ENCODE measurements at places on chromosomes 5 and 9.

DNA sequence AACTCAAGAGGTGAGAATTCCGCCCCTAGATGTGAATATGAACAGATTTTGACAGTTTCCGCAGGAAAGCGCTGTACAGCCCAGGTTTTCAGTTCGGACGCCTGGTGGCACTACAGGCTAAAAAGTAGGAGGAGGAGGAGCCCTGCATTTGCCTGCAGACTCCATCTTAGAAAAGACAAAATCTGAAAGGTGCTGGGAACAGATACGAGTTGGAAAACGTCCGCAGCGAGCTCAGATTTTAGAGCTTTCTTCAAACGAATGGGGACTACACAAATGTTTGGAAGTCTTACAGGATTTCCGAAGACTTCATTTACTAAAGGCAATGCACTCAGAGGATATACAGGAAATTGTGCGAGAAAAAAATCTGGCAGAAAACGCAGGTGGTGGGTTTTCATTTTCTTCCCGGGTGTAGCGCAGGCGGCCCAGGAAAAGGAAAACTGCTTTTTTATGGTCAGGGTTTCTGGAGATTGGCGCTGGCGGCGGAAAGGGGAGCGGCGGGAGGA lies 9.9 kb upstream of the PCDHB2 start:
- no peak for DNase-seq

GRCh38 chr9:72326641-72327040 lies 38.4 kb downstream of the ZFAND5 start:
- DNase-seq = no peak

- DNase-seq = no peak
Observed at GRCh38 chr9:83011611-83012010, 51.3 kb downstream of the RASEF start.

DNA sequence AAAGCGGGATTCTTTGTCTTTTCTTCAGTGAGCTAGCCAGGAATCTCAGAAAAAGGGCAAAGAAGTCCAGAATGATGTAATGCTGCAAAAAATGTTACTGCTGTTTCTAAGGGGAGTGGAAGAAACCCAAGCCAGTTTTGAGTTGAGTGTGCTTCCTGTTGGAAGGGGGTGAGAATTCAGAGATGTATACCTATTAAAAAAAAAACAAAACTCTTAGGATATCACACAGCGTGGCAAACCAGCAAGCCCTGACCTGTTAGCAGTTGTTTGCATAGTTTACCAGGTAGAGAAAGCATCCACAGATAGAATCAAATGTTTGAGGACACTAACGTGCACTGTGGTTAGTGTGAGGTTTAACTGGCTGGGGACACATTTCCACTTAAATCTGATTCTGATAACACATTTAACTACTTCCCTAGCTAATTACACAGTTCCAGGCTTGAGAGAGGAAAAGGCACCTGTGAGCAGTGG lies 11.4 kb downstream of the BASP1 start:
- DNase-seq = peak; percentile 55

DNA sequence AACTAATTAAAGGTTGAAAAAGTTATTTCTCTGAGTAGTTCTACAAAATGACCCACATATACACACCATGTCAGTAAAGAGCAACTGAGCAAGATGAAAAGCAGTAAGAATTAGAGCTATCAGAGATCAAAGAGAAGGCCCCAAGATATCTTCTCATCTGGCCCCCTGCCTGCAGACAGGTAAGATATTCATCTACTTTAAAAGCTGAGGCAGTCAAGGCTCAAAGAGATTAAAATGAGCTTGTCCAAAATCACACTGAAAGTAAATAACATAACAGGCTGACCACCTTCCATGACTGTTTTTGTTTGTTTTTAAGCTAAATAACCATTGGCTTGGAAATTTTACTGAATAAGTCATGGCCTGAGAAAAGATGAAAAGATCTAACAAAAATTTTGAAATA lies 266.2 kb downstream of the FBXL17 start:
- DNase-seq = no peak

DNA sequence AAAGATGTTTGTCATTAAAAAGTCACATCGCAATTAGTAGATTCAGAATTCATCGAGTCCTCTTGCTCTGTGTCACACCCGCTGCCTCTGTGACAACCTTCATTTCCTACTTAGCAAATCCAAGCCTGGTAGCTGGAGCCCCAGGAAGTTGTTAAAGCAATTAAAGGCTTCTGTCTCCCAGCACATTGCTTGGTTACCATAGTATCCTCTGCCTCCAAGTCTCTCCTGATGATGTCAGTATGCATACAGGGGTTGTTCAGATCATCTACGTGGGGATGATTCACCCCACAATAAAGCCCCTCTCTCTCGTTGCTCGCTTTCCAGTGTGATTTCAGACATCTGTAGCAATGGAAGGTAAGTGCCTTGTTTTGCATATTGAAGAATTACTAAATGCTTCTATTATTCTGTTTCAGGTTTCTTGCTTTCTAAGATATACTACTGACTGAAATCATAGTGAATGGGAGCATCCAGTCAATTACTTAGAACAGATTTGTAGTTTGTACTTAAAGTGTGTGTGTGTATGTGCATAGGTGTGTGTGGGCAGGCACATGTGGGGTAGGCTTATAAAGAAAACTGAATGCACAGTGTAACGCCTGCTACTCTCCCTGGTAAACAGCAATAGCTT lies 52.9 kb downstream of the PAM start:
- DNase-seq = no peak

DNA sequence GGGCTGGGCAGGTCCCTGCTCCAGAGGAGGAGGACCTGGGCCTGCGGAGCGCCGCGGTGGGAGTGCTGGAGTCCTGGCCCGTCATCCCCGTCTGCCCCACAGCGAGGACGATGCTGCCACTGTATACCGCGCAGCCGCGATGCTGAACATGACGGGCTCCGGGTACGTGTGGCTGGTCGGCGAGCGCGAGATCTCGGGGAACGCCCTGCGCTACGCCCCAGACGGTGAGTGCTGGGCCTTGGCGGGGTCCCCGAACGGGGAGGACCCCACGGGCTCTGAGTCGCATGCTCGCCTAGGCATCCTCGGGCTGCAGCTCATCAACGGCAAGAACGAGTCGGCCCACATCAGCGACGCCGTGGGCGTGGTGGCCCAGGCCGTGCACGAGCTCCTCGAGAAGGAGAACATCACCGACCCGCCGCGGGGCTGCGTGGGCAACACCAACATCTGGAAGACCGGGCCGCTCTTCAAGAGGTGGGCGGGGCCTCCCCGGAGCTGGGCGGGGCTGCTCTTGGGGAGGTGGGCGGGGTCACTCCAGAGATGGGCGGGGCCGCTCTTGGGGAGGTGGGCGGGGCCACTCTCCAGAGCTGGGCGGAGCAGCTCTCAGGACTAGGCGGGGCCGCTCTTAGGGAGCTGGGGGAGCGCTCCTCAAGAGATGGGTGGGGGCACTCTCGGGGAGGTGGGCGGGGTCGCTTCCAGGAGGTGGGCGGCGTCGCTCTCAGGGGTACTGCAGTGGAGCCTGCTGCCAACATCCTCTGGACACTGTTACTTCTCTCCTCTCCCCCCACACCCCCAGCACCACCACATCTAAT lies 13.1 kb downstream of the LRRC26 start:
- DNase-seq = peak; percentile 82

DNA sequence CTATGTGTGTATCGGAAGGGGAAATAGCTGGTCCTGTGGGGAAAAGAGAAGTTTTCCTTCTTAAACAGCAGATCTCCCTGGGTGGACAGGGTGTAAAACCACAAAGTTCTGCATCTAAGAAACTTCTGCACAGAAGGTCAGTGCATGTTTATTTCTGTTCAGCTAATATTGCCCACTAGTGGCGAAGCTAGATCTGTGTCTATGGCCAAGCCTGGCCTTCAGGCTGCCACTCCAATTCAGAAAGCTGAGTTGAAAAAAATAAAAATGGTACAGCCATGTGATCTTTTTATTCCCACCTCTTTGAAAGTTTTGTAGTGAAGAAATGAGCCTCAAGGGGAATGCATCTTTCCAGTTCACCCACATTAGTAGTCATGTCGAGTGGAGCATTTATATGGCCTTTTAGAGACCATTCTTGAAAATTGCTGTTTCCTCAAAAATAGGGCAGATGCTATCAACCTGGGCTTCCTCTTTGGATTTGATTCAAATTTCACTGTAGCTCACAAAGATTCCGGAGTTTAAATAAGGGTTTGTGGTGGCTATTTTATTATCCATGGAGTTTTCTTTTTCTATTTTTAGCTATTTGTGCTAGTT lies 488.0 kb downstream of the PRELID2 start:
- no peak for DNase-seq

GRCh38 chr5:111863801-111864200 lies 106.8 kb upstream of the NREP start:
- DNase-seq = no peak

DNA sequence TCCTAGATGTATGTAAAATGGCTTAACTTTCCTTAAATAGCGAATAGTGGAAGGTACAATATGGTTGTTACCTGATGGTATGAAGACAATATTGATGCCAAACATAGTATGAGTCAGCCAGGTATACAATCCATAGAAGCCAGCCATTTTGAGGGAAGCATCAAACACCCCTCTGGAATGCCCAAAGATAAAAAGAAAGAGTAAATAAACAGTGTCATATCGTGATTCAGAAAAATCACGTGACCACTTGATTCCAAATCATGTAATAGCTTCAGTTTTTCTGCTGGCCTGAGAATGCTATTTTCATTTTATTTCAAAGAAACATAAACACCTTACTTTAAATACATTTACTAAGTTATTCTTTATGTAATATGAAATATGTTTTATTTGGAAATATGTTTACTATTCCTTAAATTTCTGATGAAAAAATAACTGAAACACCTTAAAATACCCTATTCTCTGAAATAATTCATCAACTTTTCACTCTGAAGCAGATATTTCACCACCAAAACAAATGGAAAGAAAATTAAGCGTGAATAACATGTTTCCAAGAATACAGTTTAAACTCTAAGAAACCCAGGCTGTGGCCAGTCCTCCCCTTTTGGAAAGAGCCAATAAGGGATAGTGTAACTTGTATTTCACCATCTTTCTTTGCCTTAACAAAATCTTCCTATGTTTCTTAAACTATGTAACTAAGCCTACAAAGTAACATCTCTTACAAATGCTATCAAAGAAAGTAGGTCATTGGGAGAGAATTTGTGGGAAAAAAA lies 24.8 kb upstream of the CTNNAL1 start:
- DNase-seq = no peak

- DNase-seq = no peak
Observed at GRCh38 chr9:121300283-121301119, 32.5 kb downstream of the GSN start.

DNA sequence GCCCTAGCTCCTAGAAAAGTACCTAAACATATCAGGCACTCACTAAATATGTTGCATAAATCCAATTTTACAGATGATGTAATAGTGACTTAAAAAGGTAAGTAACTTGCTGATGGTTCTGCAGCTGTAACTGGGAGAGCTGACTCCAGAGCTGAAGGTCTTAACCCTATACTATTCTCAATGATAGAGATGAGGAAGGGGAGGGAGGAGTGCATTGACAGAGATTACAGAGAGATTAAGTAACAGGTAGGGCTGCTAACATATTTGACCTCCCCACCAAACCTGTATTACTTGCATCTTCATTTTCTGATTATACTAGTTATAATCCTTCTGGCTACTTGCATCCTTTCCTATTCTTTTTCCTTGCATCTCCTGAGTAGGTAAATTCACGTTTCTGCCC lies 255.4 kb upstream of the EFNA5 start:
- DNase-seq = no peak

- no peak for DNase-seq
Observed at GRCh38 chr9:107935931-107936330, 446.4 kb upstream of the KLF4 start.

- DNase-seq = no peak
Observed at GRCh38 chr9:137970686-137971476, 93.3 kb downstream of the CACNA1B start.

- DNase-seq = peak; percentile 77
Observed at GRCh38 chr5:55903121-55903701, 52.1 kb downstream of the IL31RA start.

DNA sequence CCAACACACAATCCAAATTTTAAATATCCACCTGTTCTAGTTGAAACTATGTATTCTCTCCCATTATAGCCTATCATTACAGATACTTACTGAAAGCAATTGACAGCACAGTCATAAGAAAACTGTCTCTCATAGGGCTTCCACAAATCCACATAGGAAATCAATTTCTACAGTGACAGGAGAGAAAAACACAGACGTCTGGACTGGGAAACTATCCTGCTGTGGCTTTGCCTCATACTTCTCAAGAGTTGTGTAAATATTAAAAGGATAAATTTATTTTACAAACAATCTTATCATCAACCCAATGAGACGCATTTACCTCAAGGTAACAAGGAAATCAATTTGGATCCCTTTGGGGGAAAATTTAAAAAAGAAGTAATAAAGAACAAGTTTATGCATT lies 517.5 kb downstream of the EFNA5 start:
- no peak for DNase-seq

DNA sequence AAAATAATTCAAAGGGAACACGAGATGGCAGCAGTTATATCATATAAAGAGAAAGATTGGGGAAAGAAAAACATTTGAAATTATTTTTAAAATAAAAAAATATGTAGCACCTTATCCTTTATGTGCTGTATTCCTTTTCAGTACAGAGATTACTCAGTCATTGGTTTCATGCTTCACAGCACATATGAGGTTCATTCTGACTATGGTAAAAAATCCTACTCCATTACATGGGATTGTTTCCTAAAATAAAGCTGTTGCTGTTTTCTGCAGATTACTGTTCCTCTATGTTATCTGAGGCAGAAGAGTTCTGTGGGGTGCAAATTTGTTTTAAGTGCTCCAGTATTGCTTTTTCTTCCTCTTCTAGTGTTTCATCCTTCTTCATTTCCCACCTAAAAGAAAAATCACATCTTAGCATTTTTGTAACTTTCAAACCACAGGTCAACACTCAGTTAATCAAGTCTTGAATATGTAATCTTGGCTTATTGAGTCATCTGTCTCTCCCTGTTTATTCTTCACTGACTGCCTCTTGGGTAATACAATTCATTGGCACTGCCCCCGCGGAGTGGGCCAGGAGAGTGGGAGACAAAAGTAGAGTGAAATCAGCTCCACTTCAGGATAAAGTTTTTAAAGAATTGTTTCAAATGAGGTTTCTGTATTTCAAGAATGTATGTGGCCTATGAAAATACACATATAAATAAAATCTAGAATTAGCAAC lies 412.5 kb upstream of the POU5F2 start:
- peak; percentile 11 for DNase-seq

GRCh38 chr9:97753975-97754374 lies 56.8 kb upstream of the XPA start:
- no peak for DNase-seq

GRCh38 chr5:42962124-42962523 lies 78.0 kb downstream of the ANXA2R start:
- no peak for DNase-seq

- DNase-seq = no peak
Observed at GRCh38 chr9:99040911-99041582, 63.9 kb upstream of the TGFBR1 start.

- DNase-seq = no peak
Observed at GRCh38 chr5:140256726-140257125, 46.2 kb downstream of the PFDN1 start.

GRCh38 chr5:153523831-153524230 lies 33.4 kb downstream of the GRIA1 start:
- no peak for DNase-seq

GRCh38 chr9:16715404-16715803 lies 155.1 kb downstream of the BNC2 start:
- no peak for DNase-seq
